ENCODE measurements at places on chromosomes 11 and 22. TPM values are rescaled to one million over a fixed set of nuclear protein-coding genes. Genes with fewer than 3 reads are reported as not detected.
A peak's percentile ranks its signal among the peaks of the same experiment; 100 is the strongest.

DNA sequence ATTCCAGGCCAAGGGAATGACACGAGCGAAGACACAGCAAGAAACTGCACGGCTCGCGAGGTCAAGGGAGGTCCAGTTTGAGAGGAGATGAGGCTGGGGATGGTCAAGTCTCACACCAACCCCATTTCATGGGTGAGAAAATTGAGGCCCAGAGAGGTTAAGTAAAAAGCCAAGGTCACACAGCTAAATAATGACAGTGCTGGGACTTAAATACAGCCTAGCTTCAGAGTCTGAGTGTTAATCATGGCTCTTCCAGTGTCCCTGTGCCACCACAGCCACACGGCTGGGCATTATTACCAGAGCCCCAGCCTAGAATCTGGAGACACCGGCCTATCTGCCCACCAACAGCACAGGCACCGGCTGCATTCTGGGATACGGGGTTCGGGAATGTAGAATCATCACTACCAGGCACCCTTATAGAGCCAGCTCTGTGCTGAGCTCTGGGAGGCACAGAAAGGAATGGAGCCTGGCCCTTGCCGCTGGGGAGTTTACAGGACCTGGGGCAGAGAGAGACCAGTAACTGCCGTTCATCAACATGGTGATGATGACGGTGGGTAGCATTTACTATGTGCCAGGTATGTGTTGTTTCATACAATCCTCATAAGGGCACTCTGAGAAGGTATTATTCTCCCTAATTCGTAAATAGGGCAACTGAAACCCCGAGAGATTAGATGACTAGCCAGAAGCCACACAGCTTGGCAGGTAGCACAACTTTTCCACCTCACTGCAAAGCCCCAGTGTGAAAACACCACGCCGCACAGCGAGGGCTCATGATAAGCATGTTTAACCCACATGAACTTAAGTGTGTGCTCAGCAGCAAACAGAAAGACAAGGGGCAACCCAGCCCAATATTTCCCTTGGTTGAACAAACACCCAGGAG lies 51.8 kb downstream of the CD6 start:
- no peak for DNase-seq

DNA sequence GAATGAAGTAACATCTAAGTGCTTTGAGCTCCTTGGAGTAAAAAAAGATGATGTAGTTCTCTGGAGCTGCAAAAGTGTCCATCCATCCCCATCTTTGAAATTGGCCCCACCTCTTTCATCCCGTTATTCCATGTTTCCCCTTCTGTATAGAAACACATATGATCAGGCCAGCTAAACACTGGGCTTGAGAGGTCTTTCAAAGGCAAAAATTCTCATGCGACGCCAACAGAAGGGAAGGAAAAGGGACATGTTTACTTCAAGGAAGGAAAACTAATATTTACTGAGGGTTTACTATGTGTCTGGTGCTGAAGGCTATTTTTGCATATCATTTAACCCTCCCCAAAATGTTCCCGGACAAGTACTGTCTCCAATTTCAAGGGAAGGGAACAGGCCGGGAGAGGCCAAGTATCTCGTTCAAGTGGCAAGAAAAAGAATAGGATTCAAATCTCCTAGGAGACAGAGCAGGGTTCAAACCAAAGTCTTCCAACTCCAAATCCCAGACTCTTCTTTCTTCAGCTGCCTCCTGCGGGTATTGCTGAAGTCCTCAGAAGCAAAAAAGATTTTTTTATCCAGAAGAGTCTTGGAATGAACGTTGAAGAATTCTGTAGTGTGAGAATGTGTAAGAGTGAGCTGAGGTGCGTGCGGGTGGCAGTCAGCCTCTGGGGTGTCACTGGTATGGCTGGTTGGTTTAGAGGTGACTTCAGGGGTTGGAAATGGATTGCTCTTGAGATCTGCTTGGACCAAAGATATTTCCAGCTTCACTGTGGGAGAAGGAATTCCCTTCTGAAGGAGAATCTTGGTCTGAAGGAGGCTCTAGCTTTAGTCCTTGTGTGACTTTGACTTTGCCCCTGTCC lies 10.1 kb downstream of the TECTA start:
- no peak for DNase-seq

Gene JRKL
- polyA plus RNA-seq = 4.4 TPM

DNA sequence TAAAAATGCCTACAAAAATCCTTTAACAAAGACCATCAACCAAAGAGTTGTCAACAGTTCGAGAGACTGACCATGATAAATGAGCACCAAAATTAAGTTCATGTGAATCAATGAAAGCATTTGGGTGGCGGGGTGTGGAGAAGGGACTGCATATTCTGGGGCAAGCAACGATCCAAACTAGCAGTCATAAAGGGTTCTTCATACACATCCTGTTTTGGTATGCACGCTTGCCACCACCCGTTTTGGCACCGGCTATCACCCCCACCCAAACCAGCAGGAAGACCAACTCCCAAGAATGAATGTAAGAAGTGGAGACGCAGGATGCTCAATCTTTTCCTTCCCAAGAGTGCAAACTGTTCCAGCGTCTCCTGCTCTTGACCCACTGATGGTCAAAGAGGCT lies 80.8 kb downstream of the SGSM3 start:
- DNase-seq = no peak

Gene DENND5A
- 50.6 TPM for polyA plus RNA-seq

GRCh38 chr22:17120711-17121232 lies 388 bp downstream of the TMEM121B start:
- no peak for DNase-seq

Gene CARD10
- 8.3 TPM for polyA plus RNA-seq

- DNase-seq = no peak
Observed at GRCh38 chr22:40330615-40331014, 15.7 kb upstream of the ADSL start.

- no peak for DNase-seq
Observed at GRCh38 chr11:86355256-86355655, 19.4 kb upstream of the CCDC81 start.

- no peak for DNase-seq
Observed at GRCh38 chr11:76791861-76792260, 8.7 kb downstream of the TSKU start.

Gene OR51I1
- polyA plus RNA-seq = not detected

GRCh38 chr11:19060629-19061028 lies at the start of gene MRGPRX2:
TSS of gene MRGPRX2 (minus strand) at chr11:19060717. CDS start at chr11:19056402, 4,315 bp downstream.
- no peak for DNase-seq

GRCh38 chr11:72413914-72414628 lies 20.3 kb downstream of the CLPB start:
- DNase-seq = peak; percentile 93

- DNase-seq = peak; percentile 79
Observed at GRCh38 chr11:46658259-46658658, 40.9 kb downstream of the ATG13 start.
